ENCODE measurements at places on chromosomes 3 and 15.

- no peak for DNase-seq
Observed at GRCh38 chr15:69648212-69648611, 195.6 kb downstream of the RPLP1 start.

GRCh38 chr3:192039593-192039992, 578.6 kb downstream of the PYDC2 start:
- DNase-seq, result no peak

DNA sequence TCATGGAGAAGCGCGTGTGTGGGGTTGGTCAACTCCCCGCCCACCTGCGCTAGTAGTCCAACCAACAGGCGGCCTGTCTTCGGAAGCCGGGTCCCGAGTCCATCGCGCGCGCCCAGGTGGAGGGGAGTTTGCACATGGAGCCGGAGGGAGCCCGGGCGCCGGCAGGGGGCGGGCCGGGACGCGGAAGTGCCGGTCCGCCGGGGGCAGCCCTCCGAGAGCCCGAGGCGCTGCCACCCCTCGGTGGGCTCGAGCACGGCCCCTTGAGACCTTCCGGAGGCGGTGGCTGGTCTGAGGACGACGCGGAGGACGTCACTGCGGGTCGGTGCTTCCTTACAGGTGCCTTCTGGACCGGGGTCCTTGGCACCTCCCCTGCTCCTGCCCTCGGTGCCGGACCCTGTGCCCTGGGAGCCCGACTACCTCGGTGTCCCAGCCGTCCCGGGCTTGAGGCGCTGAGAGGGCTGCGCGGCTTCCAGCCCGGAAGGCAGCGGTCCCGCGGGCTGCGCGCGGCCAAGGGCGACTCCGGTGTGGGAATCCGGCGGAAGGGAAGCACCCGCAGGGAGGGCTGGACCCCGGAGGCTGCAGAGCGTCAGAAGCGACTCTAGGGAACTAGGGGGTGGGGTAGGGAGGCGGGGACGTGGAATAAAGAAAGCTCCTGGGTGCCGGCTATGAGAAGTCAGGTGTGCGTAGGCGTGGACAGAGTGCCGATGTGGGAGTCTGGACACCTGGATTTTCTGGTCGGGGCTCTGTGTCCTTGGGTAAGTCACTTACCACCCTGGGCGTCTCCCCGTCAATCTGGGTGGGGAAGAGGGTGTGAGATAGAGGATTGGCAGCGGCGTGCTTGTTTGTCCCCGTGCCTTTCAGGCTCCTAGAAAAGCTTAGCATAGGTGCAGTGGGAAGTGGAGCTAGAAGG, 212.3 kb downstream of the FGF12 start:
- no peak for DNase-seq

DNA sequence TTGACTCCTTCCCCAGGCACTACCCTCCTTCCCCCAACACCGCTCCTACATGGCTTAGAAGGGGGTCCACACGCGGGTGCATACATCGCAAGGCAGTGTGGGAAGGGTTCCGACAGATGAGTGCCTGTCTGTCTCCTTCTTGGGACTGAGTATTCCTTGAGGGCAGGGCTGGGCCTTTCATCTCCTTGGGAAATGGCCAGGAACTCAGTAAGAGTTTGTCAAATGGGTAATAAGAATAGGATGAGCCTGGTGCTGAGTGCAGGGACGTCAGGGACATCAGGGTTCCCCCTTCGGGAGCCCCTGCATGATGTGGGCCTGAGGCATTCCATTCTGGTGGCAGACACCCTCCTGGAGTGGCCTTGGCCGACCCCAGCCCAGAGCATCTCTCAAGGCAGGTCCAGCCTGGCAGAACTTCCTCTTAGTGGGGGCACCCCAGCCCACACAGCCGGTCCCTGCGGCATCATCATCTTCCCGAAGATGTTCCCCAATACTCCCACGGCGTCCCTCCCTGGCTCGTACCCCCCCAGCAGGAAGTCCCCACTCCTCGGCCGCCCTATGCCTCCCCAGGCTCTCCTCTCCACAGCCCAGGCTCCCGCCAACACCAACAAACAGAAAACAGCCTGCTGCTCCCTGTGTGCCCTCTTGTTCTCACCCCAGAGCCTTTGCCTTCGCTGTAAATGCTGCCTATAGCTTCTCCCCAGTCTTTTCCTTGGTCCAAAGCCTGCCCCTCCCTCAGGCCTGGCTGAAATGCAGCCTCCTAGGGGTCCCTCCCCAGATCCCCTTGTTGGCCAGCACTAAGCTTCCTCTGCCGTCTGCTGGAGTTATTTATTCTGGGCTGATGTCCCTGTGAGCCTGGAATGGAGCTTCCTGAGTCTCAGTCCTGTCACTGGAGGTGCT, 67.5 kb upstream of the LCTL start:
- no peak for DNase-seq

DNA sequence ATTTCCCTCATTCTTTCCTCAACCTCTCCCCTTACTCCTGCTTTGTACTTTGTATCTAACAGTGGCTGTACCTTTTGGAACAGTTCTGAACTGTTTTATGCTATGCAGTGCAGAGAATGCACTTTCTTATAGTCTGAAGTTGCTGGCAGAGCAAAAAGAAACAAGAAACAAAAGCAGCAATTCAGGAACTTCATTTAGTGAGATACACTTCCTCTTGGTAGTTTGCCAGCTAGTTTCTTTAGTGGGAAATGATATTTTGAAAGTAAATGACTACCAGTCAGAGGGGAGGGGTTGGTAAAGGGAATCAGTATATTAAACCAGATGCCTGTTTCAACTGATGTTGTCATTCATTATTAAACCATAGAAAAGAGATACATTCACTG, 55.0 kb upstream of the CHD2 start:
- no peak for DNase-seq

GRCh38 chr3:171240504-171240835, 213.9 kb upstream of the SLC2A2 start:
- no peak for DNase-seq
